SJCRH30 (cell line): ENCODE measurements at places on chromosomes 6 and 20. TPM values are rescaled to one million over a fixed set of nuclear protein-coding genes. Genes with fewer than 3 reads are reported as not detected.

GRCh38 chr6:75234126-75234865 lies 9.3 kb downstream of the COX7A2 start:
- no peaks in the 10 kb centered on the region for H3K27me3 ChIP-seq
- DNase-seq: no peak
- no peak overlapping the region for H3K4me3 ChIP-seq
- H3K4me1 ChIP-seq: peaks cover 8% of the 10 kb centered on the region
- H3K36me3 ChIP-seq: peaks cover 22% of the 10 kb centered on the region

DNA sequence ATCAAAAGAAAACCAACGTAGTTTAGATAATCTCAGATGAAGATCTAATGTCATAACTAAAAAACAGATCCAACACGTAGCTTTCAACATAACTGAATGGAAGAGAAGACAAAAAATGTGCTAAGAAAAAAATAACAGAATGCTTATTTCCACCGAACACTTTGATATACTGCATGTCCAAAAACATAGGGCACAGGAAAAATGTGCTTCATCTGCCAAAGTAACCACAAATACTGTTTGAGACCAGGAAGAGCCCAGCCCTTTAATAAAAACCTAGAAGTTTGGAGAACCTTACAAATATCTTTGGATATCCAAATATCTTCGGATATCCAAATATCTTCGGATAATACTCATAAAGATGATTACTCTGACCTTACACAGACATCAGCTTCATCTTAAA lies 19.8 kb downstream of the LAMA4 start:
- no peak overlapping the region for H3K27ac ChIP-seq
- H3K36me3 ChIP-seq: no peaks in the 10 kb centered on the region
- no peak overlapping the region for H3K4me3 ChIP-seq

- no peak for DNase-seq
- no peaks in the 10 kb centered on the region for H3K36me3 ChIP-seq
- H3K4me3 ChIP-seq: no peak overlapping the region
- H3K4me1 ChIP-seq: no peaks in the 10 kb centered on the region
These were observed 8.4 kb upstream of the HLA-DOA start for GRCh38 chr6:33017694-33018353.

DNA sequence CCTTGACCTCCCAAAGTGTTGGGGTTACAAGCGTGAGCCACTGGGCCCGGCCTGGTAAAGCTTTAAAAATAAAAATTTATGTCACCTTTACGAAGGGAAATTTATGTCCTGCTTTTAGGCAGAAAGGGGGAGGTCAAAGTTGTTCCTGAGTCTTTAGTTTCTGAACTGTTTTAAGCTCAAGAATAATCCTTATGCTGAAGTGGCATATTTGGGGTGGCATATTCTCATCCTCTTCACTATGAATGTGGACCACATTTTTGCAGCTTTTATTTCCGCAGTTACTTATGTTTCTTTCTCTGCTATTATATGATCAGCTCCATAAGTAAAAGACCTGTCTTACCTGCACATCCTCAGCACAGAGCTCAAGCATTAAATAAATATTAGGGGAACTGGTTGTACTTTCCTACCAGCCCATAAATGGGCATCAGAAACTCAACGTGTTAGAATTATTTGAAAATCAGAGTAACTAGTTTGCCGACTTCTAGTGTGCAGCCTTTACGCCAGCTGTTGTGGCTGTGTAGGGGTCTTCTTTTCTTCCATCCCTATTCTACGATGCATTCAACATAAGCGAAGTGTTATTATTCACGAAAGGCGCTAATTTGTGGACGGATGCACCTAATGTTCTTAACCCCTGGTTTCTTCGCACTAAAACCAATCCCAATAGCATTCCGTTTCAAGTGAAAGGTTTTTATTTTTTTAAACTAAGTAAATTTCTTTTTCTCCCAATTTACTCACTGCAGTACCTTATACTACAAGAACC lies 867 bp upstream of the AKAP7 start:
- H3K27me3 ChIP-seq: no peaks in the 10 kb centered on the region
- H3K36me3 ChIP-seq: no peaks in the 10 kb centered on the region
- H3K4me1 ChIP-seq: peaks cover 12% of the 10 kb centered on the region
- DNase-seq: no peak

DNA sequence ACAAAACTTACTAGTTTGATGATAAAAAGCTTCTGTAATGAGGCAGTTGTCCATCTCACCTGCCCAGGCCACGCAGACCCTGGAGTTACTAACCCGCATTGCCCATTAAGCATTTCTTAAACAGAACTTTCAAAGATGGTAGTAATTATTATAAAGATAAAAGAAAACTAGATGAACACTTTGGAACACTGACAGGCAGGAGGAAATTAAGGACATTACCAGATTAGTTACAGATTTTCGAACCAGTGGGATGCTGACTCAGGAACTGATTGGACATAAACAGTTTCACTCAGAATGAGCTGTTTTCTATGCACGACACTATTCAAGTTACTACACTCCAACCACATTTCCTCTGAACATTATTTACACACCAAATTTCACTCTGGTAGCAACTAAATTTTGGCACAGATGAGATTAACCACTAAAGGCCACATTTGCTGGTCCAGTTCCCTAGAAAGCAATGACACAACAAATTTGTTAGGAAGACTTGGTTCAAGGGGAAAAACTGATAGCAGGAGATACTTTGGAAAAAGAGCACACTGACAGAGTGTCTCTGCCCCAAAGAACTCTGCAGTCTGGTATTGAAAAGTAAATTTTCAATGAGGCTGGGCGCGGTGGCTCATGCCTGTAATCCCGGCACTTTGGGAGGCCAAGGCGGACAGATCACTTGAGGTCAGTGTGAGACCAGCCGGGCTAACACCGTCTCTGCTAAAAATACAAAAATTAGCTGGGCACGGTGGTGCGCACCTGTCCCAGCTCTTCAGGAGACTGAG lies 3.0 kb downstream of the ROMO1 start:
- H3K27me3 ChIP-seq: no peaks in the 10 kb centered on the region
- peaks cover 66% of the 10 kb centered on the region for H3K36me3 ChIP-seq
- H3K4me3 ChIP-seq: no peak overlapping the region
- no peak overlapping the region; the same call in 1 of the 2 replicates for H3K27ac ChIP-seq
- peaks cover 17% of the 10 kb centered on the region for H3K4me1 ChIP-seq

DNA sequence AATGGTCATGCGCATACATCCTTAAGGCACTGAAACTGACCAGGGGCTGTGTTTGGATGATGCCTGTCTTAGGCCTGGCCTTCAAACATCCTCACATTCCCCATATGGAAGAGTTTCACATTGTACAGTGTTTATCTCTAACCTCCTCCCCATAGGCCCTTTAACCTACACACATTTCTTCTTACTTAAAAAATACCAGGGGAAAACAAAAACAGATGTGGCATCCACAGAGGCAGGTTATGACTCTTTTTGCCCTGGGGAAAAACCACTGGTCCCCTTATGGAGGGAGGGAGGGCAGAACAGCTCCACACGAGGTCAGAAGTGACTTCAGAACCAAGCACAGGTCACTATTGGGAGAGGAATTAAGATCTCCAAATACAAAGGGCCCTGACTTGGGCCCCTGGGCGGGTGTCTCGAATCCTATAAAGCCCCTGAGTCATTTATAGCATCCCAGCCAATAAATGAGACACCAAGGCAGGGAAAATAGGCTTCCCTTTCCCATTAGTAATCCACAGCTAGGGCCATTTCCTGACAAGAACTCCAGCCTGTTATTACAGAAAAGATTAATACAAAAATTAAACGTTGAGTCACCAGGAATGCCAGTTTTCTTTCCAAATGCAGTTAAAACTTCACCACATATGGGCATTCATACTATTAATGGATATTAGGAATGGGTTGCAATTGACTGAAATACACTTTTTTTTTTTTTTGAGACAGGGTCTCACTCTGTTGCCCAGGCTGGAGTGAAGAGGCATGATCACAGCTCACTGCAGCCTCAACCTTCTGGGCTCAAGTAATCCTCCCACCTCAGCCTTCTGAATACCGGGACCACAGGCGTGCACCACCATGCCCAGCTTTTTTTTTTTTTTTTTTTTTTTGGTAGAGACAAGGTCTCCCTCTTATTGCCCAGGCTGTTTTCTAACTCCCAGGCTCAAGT lies 107.2 kb downstream of the ATP9A start:
- no peak overlapping the region for H3K4me3 ChIP-seq
- DNase-seq: no peak
- H3K27ac ChIP-seq: no peak overlapping the region
- no peaks in the 10 kb centered on the region for H3K4me1 ChIP-seq
- H3K27me3 ChIP-seq: peaks cover 40% of the 10 kb centered on the region
- no peaks in the 10 kb centered on the region for H3K36me3 ChIP-seq

DNA sequence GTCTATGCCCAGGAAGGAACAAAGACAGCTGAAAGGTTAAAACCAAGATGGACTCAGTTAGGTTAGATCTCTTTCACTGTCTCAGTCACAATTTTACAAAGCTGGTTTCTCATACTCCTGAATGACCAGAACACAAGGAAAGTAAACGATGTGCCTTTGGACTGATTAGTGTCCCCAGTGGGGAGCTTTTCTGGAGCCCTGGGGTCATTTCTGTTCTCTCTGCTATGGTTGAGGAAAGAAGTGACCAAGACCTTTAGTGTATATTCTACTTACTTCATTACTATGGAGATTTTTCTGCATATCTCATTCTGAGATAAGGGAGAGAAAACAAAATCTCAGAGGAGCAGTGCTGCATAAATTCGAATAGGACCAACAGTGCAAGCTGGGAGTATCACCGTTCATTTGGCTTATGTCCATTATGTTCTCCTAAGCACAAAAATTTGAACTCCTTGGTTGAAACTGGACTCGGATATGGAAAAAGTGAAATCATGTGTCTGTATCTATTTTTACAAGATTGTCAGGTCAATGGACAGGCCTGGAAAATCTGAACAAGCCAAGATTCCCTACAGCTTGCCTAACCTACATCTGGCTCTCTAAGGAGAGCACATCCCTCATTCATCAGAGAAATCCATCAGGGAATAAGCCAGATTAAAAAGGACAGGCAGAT lies 34.4 kb upstream of the ENPP1 start:
- no peak overlapping the region for H3K27ac ChIP-seq
- no peaks in the 10 kb centered on the region for H3K27me3 ChIP-seq
- no peak for DNase-seq
- no peaks in the 10 kb centered on the region for H3K36me3 ChIP-seq

The SMPDL3A gene
- total RNA-seq: 22.8 and 27.8 TPM in 2 replicates

The PACRG gene
- not detected in 2 replicates for total RNA-seq
